Kidney glomerular epithelial cell (primary cell): ENCODE measurements at places on chromosomes 4 and X.

DNA sequence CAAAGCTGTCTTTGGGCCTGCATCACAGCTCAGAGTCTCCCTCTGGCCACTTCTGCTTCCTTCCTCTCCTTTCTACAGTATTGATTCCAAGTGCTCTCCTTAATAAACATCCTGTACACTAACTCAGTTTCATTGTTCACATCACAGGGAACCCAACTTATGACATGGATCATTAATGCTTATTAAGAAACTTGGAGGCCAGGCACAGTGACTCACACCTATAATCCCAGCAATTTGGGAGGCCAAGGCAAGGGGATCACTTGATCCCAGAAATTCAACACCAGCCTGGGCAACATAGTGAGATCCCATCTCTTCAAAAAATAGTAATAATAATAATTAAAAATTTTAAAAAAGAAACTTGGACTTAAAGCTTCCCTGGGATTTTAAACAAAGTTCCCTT, 89.2 kb upstream of the EFHC2 start:
- no peak for DNase-seq

GRCh38 chr4:73843369-73843768, 6.9 kb downstream of the CXCL6 start:
- no peak for DNase-seq

- peak; percentile 60 for DNase-seq
These were observed 16.0 kb downstream of the NBDY start for GRCh38 chrX:56744996-56745395.

DNA sequence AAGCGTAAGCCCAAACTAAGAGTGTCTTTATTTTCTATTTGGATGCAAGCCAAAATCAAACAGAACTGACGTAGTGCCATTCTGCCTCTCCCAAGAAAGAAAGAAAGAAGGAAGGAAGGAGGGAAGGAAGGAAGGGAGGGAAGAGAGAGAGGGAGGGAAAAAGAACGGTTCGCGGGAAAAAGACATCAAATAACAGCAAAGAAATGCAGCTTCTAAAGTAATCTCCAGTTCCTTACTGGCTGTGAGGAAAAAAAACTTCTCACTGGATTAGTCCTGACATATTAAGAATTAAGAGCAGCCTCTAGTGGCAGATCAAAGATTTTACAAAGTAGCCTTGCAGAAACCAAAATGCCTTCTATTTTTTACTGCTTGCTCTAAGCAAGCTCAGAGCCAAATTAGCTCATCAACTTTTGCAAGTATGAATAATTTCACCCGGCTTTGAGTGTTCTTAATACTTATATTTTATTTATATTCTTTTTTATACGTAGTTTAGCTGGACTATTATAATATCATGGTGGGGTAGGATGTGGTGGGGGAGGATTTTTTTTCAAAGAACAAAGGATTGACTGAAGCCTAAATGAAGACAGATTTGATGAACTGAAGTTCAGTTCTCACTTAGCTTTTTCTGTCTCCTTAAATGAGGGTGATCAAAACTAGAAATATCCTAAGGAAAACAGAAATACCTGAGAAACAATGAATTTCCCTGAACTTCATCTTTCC, 36.6 kb downstream of the PITX2 start:
- DNase-seq = peak; percentile 46

DNA sequence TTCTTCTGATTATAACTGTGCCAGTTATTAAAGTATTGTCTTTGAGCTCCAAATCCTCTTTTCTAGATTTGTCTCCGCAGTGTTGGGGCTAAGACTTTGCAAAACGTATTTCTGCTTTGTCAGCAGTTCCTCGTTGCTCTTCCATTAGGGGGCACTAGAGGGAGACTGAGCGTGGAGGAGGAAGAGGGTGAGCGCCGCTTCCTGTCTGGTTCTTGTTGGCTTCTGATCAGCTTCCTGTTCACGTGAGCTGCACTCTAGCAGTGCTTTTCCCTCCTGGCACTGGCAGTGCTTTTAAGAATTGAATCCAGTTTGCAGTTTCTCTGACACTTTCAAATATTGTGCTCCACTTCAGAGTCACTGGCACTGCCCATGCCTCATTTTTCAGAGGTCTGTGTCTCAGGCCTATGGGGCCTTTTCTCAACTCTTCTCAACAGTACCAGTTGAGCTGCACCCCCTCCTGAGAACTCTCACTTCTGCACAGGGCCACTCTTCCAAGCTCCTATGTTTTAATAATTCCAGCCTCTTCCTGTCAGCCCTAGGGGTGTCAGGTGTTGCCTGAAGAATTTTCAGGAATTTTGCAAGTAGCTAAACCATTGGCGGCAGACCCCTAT, 54.4 kb upstream of the LCORL start:
- no peak for DNase-seq

- DNase-seq = no peak
These were observed 11.9 kb upstream of the TMEM185A start for GRCh38 chrX:149643496-149643895.

DNA sequence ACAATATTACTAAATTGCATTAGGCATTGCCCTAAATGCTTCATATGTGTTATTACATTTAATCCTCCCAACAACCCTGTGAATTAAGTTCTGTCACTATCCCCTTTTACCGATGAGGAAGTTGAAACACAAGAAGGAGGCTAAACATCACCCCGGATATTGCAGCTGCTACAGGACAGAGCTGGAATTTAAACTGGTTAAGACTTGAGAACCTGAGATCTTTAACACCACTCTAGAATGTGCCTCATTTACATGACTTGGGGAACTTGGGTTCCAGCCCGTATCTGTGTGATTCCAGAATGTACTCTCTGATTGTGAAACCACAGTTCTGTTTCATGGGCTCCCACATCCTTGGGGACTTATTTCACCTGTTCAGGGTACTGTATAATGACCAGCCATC, 165.1 kb upstream of the PPARGC1A start:
- no peak for DNase-seq

- no peak for DNase-seq
These were observed 69.8 kb downstream of the ARHGEF38 start for GRCh38 chr4:105622269-105622668.

- no peak for DNase-seq
These were observed 382.4 kb downstream of the TRAM1L1 start for GRCh38 chr4:116702949-116703348.
